ENCODE measurements at places on chromosomes 7 and 10.
A peak's percentile ranks its signal among the peaks of the same experiment; 100 is the strongest.

GRCh38 chr10:104045151-104046089 is 40.3 kb downstream of the COL17A1 start:
- DNase-seq: peak; percentile 56

DNA sequence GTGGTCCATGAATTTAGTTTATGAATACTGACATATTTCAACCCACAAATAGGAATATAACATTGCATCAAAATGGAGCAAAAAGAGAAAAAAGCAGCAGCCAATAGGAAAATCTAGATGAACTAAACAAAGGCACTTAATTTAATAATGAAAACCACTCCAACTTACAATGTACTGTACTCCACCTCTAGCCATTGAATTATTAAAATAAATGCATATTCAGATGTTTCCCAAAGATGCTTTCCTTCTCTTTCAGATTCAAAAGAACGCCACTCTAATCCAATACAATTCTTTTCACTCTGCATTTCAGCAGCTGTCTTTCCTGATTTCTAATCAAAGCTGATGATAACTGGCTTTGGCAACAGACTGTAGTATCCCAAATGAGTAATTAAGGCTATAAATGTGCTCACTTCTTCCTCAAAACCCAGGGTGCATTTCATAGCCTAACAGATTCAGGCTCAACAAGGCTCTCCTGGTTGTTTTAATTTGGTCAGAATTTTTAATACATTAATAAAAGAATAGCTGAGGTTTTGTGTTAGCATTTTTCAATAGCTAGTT is 577.1 kb downstream of the PARD3 start:
- no peak for DNase-seq

- DNase-seq: no peak
Measured at GRCh38 chr10:80561950-80562349, 24.2 kb downstream of the SH2D4B start.

- DNase-seq: no peak
Measured at GRCh38 chr10:24722131-24722675, 1.5 kb downstream of the ARHGAP21 start.

DNA sequence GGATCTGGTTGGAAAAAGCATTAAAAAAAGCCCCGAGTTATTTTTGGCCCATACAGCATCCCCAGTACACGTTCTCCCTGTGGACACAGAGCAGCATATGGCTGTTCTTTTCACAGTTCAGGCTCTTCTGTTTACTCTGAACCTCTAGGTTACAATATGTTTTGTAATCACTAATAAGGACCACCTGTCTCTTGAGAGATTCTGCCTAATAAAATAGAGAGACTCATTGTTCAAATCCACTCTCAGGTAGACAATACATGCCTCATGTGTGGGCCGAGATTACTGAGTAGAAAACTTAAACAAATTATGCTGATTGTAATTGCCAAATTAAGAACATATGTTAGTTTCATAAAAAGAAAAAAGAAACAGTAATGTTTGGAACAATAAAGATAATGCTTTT is 647.7 kb downstream of the GRM8 start:
- DNase-seq: no peak

DNA sequence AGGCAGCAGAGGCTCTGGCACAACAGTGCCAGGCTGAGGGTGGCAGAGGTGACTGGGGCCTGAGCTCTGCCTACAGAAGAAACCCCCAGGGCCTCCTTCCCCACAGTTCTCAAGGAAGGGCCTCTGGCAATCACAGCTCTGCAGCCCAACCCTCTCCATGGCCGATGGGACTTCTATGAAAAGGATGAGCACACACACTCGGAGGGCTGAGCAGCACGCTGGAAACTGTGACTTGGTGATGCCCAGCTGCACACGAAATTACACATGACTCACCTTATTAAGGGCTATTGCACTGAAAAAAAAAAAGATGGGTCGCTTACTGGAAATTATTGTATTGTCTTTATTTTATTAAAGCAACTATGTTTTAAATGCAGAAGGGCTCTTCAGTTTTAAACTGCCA is 42.9 kb upstream of the LRRC18 start:
- DNase-seq: no peak

GRCh38 chr7:28942168-28942567 is 16.0 kb downstream of the TRIL start:
- no peak for DNase-seq

DNA sequence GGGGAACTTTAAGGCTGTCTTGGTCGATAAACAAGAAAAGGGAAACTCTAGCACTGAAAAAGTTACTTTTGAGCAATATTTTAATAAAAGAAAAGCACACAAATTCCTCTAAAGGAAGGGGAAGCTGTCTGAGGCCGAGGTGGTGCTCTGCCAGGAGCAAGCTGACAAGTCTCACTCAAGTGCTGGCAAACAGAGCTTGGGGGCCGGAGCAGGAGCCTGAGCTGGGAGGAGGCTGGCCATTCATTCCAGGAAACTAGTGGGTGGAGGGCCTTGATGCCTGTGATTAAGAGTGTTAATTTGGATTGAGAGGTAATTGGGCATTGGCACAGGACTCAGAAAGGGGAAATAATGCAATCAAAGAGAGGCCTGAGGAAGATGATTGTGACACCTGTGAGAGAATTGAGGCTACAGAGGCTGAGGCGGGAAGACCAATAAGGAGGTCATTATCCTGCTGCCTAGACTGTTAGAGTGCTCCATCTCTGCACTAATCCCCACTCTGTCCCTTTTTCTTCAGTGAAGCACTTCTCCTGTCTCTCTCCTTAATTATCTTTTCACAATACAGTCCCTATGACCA is 154.9 kb upstream of the COL1A2 start:
- peak; percentile 14 for DNase-seq

DNA sequence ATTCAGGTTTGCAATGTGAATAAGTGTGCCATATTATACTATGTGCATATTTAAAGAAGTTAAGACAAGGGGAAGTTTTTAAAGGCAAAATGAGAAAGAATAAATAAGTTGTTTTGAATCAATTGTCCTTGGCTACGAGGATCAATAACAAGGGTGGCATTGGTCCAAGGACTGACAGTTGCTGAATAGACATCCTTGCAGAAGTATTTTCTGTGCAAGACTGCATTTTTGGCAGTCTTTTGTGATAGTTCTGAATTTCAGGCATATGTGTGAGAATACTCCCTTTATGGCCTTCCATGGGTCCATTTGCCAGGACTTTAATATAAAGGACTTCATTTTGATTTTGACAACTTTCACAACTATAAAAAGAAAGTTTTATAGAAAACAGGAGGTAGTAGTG is 5.4 kb upstream of the LIPA start:
- no peak for DNase-seq

DNA sequence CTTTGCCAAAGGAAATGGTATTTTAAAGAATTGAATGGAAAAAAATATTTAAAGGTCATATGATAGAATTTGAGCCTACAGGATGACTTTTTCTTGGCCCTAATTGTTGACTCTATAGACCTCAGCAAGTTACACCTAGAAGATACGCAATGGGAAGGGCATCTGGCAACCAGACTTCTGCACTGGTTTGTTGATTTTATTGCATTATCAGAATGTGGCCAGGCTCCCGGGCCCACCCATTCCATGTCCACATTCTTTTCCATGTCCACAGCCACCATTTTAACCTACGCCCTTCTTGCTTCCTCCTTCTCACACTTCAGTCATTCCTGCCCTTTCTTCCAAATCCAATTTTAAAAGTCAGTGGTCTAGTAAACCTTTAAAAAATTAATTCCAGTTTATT is 738.4 kb downstream of the SUGCT start:
- no peak for DNase-seq

GRCh38 chr7:84847038-84847437 is 339.8 kb downstream of the SEMA3D start:
- no peak for DNase-seq

GRCh38 chr7:151672716-151673115 is 153.0 kb upstream of the RHEB start:
- no peak for DNase-seq

GRCh38 chr10:22780474-22780885 is 66.1 kb upstream of the PIP4K2A start:
- DNase-seq: no peak

- DNase-seq: no peak
Measured at GRCh38 chr7:9889554-9889953, 1084.1 kb upstream of the PHF14 start.

- DNase-seq: no peak
Measured at GRCh38 chr10:44374155-44374554, 10.7 kb downstream of the CXCL12 start.

GRCh38 chr10:14683256-14683655 is 91.4 kb downstream of the FAM107B start:
- no peak for DNase-seq

DNA sequence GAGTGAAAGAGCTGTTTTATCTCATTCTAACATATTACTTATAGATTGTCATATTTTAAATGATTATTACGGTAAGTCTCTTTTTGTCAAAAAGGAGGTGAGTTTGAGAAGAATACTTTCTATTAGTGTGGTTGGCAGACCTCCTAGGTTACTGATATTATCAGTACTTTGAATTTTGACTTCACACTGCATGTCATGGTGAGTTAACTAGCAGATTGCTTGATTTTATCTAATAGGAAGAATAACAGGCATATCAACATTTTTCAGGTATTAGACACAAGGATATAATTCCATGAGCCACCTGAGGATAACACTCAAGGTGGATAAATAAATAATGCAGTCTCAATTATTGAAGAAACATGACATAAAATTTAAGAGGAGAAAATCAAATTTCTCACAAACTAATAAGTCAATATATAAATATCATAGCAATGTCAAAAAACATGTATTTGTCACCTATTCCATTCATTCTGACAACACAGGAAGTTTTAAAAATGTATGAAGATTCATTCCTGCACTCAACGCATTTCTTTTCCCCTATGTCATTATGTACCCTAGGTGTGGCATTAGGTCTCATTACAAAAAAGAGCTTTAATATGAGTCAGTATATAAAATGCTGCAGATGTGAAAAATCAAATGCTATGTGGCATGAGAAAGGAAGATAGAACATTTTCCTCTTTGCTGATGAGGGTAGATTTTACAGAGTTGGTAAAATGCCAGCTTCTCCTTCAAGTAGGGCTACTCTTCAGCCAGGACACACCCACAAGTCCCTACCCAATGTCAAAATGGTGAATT is 1621.6 kb downstream of the REEP3 start:
- no peak for DNase-seq

Measured in nephron progenitor cell (in vitro differentiated cells).